ENCODE measurements at places on chromosomes 1 and 21. TPM values are rescaled to one million over a fixed set of nuclear protein-coding genes. Genes with fewer than 3 reads are reported as not detected.

IL12RB2 gene
- total RNA-seq = 2.8 TPM

SPSB1 gene
- total RNA-seq = 30.9 TPM

DNA sequence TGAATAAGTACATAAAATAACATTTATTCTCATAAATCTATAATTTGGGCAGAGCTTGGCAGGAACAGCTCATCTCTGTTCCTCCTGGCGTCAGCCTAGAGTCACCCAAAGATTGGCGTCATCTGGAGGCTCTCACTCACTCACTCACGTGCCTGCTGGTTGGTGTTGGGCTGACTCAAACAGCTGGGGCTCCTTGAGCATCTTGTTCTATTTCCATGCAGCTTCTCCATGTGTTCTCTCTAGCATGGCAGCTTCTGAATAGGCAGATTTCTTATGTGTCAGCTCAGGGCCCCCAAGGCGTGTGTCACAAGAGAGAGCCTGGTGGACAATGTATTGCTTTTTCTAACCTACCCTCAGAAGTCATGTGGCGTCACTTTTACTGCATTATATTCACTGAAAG lies 70.6 kb upstream of the RAB3GAP2 start:
- DNase-seq = no peak

DNA sequence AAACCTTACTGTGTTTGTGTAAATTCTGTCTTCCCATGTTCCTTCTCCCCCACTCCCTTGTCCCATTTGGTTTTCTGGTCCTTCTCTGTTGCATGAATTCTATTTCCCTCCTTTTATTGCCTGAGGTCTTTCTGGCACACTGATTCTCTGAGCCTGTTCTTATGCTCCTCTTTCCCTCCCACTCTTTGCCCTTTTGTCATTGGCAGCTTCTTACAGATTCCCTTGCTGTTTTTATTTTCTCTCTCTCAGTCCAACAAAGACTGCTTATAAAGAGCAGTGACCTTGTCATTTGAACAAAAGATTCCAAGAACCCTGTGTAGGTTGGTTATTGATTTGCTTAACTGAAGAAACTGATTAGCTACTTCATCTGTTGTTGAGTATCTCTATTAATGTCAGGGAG lies 49.7 kb downstream of the GPR52 start:
- DNase-seq = no peak

FGR gene
- total RNA-seq = 22.5 TPM

CFHR4 gene
- total RNA-seq = not detected

KCNQ4 gene
- total RNA-seq = 10.3 TPM

- no peak for DNase-seq
Measured at GRCh38 chr1:153397051-153397923, 6.4 kb upstream of the S100A8 start.

DNA sequence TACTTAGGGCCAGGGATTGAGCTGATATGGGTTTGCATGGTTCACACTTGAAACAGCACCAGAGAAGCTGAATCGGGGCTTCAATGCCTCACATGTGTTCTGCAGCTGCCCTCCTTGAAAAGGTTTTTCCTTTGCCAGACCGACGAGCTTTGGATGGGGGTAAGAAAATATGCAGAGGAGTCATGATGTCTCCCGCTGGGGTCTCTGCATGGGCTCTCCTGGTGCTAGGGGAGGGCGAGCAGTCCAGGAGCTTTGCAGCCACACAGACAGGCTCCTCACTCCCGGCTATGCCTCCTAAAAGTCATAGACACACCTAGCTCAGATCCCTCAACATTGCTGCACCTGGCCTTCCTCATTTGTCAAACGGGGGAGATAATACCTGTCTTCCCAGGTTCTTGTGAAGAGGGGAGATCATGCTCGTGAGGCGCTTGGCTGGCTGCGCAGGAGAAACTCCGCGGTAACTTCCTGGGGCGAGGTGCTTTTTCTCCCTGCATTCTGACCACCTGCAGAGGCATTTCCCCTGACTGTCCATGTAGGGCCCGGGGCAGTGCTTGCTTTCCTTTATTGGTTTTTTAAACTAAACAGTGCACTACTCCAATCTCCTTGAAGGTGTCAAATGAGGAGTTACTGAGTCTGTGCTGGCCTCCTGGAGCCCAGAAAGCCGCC lies 112.4 kb downstream of the PLXNA2 start:
- DNase-seq = no peak

- no peak for DNase-seq
Measured at GRCh38 chr1:10968411-10968826, 44.0 kb upstream of the TARDBP start.

GRCh38 chr1:203026666-203027663 lies 674 bp downstream of the PPFIA4 start:
- no peak for DNase-seq

GRCh38 chr1:166184897-166185296 lies 18.1 kb upstream of the FAM78B start:
- no peak for DNase-seq

DNA sequence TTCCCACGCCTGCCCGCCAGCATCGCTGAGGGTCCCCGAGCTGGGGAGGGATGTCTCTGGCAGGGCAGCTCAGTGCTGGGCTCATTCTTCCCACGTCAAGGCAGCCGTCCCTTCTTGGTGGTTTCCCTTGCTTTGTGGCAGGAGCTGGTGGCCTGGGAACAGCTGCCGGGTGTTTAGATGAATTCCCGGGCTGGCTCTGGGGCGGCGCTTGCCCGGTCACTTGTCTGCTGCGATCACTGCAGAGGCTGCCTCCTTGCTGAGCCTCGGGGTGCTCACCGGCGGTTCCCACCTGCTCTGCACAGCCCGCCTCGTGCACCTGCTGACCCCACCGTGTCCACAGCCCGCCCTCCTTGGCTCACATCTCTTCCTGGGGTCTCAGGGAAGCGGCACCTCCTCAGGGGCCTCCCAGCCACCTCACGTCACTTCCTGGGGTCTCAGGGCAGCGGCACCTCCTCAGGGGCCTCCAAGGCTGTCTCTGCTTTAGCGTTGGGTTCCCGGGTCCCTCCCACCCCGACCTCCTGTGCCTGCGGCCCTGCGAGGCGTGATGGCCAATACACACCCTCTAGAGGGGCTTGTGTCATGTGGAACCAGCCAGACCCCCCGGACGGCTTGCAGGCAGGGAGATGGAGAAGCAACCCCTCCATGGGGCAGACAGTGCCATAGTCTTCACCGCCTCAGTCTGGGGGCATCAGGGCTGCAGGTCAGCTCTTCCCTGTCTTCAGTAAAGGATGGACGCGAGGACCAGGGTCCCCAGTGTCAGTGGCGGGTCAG lies 13.5 kb downstream of the COL18A1 start:
- peak; percentile 81 for DNase-seq

KRTAP13-3 gene
- total RNA-seq = not detected

DNA sequence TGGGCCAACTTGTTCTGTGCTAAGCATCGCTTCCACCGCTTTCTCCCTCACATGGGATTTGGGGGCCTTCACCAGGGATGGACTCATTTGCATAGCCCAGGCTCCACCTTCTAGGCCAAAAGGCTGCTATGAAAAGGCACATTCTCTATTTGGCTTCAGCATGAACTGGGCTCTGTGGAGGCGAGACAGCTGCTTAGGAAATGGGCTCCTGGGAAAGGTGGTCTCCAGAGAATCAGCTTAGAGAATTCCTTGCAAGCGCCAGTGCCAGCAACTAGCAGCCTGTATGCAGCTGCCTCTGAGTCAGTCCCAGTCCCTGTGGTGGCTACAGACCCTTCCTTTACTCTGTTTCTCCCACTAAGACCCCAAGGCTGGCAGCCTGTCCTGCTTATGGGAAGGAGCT lies 214.5 kb downstream of the HIVEP3 start:
- DNase-seq = peak; percentile 37

KLHDC8A gene
- not detected for total RNA-seq
